ENCODE measurements at places on chromosomes 7 and 10.

- no peak for DNase-seq
Measured at GRCh38 chr7:472640-472957, 47.0 kb downstream of the PDGFA start.

GRCh38 chr10:57921140-57921539 is 346.6 kb downstream of the IPMK start:
- no peak for DNase-seq

- DNase-seq, result no peak
Measured at GRCh38 chr10:5958077-5958476, 19.3 kb downstream of the IL15RA start.

DNA sequence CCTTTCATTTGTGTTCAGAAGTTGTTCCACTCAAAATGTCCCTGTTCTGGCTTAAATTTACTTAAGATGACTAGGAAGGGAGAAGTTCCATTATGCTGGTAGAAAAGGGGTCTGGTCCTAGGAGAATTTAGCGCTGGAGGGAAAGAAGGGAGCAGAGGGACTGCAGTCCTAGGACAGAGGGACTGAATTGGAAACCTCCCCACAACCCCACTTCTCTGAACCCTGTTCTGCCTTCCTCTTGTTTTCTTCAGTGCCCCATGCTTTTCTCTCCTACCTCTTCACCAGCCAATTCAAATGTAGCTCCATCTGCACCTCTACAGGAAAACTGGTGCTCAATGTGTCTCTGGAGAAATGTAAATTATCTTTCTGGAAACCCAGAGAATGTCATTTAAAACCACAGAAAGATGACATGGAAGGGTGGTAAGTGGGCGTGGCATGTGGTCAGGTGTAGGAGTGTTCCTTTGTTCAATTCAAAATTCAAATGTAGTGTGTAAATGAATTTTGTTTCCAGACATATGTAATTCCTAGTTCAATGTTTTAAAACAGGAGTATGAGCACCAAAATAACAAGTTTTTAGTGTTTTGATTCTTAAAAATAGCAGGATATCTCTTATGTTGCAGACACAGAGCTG is 24.0 kb upstream of the RHOBTB1 start:
- DNase-seq, result no peak

GRCh38 chr7:93944673-93945072 is 23.1 kb downstream of the GNG11 start:
- no peak for DNase-seq

GRCh38 chr7:158818325-158819213 is 10.7 kb downstream of the ESYT2 start:
- DNase-seq, result peak; percentile 95

GRCh38 chr10:76509446-76509845 is 1078.0 kb downstream of the LRMDA start:
- DNase-seq, result peak; percentile 93

DNA sequence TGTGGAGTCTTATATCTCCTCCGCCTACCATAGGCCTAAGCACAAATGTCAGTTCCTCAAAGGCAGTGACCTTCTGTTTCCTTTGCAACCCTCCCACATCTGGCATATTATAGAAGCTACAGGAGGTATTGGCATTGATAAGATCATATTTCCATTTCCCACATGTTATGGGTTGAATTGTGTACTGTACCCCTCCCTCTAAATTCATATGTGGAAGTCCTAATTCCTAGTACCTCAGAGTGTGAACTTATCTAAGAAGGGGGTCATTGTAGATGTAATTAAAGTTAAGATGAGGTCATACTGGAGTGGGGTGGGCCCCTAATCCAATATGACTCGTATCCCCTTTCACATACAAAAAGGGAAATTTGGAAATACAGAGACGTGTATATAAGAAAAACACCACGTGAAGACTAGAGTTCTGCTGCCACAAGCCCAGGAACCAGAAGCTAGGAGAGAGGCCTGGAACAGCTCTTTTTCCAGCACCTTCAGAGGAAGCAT is 6.1 kb upstream of the LAMB4 start:
- peak; percentile 62 for DNase-seq

GRCh38 chr10:110207011-110207804 is at the start of gene MXI1:
Gene MXI1 (plus strand): TSS chr10:110207605. CDS start chr10:110207809, 204 bp downstream.
- DNase-seq, result peak; percentile 67

DNA sequence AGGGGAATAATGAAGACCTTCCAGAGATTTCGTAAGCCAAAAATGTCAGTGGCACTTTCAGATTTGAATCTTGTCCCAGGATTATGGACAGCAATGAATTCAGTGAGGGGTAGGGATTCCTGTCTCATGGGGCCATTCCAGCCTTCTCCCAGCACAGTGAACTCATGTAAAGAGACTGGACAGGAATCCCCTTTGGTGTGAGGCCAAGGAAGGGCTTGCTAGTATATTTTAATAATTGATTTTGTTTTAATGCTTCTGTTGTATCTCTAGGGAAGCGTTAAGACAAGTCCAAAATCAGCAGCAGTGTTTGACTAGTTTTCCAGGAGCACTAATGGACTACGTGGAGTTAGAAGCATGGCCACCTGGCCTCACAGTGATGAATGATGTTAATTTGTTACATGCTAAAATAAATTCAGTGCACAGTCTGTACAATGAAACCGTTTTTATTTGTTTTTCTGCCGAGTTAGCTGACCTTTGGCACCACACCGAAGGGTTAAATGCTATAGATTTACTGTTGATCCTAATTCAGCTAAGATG is 214.0 kb upstream of the DKK1 start:
- no peak for DNase-seq

DNA sequence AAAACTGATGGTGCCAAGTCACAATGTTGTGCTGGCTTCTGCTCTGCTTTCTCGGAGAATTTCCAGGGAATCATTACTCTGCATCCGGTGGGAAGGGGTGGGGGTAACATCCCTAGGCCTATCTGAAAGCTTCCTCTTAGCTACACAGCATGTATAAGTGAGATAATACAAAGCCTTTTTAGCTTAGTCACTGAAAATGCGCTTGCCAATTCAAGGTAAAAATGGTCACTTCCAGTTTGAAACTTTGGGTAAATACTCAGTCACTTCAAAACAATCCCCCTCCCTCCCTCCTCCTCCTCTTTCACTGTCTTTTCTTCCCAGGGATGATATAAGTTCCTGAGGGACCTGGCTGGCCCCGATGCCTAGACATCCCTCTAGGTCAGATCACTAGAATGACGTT is 57.3 kb upstream of the APBB1IP start:
- no peak for DNase-seq

DNA sequence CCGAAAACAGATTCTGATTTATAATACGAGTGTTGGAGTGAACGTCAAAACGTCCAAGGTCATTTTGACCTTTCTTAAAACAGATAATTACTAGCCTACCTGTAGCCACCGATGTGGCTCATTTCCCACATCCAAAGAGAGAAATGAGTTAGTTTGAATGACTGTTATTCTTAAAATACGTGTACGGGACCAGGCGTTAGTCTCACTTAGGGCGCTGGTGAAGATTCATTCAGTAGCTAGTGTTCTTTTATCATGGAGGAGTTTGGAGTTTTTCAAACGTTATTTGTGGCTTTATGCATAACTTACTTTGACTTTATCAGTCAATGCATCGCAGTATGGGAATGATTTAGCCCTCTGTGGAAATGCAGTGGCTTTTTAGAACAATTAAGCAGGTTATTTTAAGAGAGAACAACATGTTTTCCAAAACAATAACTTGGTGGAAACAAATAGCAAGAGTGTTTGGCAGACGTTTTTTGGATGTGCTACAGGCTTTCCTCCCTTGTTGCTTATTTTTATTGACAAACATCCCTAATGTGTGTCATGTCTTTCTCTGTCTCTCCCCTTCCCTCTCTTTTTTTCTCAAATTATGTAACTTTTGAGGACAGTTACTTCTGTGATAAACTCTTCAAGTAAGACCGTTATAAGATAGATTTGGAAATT is 1.6 kb downstream of the BICC1 start:
- DNase-seq, result no peak

DNA sequence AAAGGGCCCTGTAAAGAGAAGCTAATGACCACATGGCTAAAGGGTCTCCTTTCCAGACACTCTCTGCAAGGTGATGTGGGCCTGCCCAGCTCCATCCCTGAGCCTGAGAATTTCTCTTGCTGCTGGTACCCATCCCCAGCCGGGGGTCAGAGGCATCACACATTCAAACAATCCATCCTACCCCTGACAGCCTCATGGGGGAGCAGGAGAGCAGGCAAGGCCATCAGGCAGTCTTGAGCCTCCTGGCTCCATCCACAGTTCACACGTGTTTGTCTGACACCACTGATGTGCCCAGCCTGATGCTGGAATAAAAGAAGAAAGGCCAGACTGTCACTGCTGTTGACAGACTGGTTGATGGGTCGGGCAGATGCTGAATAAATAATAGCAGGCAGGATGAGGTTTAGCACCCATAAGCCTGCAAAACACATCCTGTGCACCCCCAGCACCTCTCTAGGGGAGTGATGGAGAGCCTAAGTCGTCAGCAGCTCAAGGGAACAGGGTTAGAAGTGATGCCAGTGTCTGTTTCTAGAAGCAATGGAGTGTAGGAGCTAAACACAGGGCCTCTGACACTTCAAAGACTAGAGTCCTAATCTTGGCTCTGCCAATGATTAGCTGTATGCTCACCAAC is 43.5 kb downstream of the TLL2 start:
- DNase-seq, result peak; percentile 32

- peak; percentile 48 for DNase-seq
Measured at GRCh38 chr10:26090026-26090425, 126.5 kb upstream of the GAD2 start.
